ENCODE measurements at places on chromosomes 7 and 10.

- no peak for DNase-seq
Observed at GRCh38 chr7:47046949-47047348, 535.0 kb downstream of the TNS3 start.

DNA sequence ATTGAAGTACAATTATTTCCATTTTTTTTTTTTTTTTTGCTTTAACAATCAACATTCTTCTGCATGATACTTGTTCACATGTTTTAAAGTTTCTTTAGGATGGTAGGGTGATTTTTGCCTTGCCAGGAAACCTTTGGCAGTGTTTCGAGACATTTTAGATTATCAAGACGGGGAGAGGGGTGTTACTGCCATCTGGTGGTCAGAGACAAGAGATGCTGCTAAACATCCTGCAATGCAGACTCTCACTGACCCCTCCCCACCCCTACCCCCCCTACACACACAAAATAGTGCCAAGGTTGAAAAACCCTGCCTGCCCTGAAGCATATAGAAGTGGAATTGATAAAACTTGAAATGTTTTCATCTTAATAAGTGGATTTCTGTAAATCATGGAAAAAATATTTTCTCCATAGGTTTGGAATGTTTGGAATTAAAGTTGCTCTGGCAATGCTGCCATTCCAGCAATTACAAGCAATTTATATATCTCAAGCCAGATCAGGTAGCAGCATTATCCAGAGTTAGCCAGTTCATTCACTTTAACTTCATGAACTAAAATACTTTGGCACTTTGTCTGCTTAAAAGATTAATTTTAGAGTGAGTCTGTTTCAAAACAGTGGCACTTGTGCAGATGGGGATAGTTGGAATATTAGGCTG is 62.1 kb downstream of the SDHAF3 start:
- peak; percentile 21 for DNase-seq

GRCh38 chr7:106793015-106793975 is 71.8 kb upstream of the PIK3CG start:
- DNase-seq = peak; percentile 31

GRCh38 chr7:2729893-2730716 is 42.1 kb downstream of the AMZ1 start:
- DNase-seq = no peak

DNA sequence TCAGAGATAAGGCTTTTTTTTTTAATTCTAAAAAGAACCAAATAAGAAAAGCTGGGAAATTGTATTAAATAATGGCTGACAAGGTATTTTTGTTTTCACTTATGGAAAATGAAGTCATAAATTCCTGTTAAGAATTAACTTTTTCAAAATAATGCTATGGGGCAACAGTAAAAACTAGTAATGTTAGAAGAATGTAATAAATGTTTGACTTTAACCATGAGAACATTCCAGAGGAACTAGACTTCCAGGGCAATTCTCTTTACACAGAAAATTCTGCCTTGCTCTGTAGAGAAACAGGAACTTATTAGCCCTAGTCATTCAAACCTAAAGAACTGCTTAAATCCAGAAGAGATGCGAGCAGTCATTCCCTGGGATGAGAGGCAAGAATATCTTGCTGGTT is 571.1 kb downstream of the IPMK start:
- DNase-seq = peak; percentile 51

DNA sequence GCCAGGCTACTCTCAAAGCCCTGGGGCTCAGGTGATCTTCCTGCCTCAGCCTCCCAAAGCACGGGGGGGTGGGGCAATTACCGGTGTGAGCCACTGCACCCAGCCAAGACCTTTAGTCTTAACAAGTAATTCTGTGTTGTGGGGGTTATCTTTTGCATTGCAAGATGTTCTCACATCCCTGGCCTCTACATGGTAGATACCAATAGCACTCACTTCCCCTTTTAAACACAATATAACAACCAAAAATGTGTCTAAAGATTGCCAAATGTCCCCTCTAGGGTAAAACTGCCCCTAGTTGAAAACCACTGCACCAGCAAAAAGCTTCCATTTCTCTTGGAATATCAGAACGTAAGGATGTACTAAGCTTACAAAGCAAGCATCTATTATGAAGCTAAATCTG is 225.0 kb downstream of the CTNNA3 start:
- no peak for DNase-seq

DNA sequence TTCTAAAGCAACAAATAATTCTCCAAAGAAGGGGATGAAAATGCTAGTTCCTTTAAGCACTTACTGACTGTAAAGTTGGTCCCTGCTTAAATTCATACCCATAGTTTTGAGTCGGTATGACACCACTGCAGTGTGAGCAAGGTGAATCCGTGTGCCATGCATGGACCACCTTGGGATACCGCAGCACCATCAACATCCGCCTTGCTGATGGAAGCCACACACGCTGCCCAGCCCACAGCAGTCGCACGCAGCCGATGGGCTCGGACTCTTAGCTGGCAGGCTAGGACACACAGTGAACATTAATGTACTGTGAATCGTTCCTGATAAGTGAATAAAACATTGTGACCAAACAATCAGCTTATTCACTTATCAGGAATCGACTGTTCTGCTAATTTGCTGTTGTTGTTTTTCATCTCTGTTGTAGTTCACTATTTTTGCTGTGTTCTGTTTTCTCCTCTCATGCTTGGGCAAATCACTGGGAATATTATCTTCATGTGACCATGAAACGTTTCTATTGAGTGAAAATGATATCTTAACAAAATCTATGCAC is 275.5 kb downstream of the USP6NL start:
- no peak for DNase-seq

- DNase-seq = no peak
Observed at GRCh38 chr7:32522746-32523530, 27.6 kb downstream of the AVL9 start.

DNA sequence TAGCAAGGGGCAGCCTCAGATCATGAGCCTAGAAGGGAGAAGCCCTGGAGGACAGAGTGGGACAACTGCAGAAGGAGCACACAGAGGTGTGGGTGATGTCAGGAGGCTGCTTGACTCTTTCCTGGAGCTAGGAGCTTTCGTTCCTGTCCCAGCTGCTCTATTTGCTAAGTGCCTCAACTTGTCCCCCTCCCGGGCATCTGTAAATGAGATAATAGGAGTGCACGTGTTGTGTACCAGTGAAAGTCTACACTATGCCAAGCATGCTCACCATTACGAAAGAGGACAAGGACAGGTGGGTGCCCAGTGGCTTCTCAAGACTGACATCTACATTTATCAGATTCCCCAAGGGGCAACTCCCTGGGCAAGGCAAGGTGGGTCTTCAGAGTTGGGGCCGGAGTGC is 162.7 kb downstream of the KCNMA1 start:
- DNase-seq = no peak

DNA sequence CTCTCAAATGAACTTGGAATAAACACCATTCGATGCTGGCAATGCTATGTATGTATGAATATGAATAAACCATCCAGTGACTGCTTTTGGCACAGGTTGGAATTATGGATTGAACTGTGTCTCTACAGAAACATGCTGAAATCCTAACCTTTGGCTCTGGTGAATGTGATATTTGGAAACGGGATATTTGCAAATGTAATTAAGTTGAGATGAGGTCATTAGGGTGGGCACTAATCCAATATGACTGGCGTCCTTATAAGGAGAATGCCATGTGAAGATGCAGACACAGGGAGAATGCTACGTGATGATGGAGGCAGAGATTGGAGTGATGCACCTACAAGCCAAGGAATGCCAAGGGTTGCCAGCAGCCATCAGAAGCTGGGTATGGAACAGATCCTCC is 3.4 kb upstream of the ACTR3B start:
- no peak for DNase-seq

GRCh38 chr7:131899271-131900030 is 343.0 kb upstream of the PODXL start:
- DNase-seq = no peak

DNA sequence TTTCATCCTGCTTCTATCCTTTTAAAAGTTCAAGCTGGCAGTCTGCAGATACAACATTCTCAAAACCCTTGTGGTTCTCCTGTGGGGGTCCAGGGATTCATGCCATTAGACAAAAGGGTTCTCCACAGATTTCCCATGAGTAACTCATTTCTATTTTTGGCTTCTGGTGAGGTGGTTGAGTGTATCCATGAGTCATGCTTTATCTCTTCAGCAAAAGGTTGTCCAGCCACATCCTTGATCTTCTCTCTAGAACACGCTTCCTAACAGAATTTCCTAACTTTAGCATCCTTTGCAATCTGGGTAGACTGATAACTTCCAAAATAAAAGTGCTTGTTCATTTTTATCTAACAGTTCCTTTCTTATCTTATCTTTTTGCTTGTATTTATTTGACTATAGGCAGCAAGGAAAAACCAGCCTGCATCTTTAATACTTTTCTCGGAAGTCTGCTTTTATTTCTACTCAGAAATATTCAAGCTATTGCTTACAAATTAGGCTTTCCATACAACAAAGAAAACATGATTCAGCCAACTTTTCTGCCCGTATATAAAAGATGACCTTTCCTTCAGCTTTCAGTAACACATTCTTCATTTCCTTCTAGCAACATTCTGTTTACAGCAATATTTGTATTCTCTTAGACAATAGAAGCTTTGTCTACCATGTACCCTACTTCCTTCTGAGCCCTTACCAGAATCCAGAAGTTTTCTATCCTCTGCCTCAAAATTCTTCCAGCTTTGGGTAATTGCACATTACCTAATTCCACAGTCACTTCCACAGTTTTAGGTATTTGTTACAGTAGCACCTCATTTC is 79.3 kb upstream of the IL6 start:
- no peak for DNase-seq

DNA sequence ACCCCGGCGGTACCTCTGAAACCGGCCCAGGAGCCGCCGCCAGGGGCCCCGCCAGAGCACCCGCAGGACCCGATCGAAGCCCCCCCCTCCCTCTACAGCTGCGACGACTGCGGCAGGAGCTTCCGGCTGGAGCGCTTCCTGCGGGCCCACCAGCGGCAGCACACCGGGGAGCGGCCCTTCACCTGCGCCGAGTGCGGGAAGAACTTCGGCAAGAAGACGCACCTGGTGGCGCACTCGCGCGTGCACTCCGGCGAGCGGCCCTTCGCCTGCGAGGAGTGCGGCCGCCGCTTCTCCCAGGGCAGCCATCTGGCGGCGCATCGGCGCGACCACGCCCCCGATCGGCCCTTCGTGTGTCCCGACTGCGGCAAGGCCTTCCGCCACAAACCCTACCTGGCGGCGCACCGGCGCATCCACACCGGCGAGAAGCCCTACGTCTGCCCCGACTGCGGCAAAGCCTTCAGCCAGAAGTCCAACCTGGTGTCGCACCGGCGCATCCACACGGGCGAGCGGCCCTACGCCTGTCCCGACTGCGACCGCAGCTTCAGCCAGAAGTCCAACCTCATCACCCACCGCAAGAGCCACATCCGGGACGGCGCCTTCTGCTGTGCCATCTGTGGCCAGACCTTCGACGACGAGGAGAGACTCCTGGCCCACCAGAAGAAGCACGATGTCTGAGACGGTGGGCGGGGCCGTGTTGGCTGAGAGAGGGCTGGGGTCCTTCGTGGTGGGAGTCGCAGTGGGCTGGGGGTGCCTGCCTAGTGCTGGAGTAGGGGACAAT is 3.8 kb downstream of the REPIN1 start:
- no peak for DNase-seq

DNA sequence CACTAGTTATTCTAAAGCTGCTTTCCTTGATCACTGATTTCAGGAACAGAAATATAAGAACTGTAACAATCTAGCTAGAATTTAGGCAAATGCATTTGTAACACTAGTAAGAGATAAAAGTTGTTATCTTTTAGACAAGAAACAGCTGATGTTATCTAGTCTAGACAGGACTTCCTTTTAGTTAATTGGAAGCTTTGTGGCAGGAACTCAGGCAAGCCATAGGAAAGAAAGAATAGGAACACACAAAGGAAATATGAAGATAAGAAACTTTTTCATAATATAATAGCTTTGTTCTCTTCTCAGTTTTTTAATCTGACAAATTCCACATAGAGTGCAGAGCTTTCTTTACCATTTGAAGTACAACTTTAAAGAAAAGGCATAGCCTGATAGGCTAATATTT is 59.0 kb upstream of the AGR3 start:
- no peak for DNase-seq

DNA sequence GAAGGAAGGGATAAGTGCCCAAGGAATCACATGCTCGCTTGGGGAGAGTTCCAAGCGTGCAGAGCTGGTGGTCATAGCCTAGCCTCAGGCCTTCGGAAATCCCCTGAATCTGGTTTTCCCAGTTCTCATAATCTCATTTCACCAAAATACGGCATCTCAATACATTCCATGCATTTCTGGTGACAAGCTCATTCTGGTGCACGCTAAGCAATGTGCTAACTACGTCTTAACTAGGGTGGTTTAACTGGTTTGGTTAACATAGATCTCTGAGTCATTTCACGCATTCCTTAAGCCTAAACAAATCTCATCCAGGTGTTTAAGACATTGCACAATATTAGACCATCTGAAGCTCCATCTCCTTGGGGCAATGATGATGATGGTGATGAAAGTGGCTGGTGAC is 72.9 kb upstream of the STEAP1B start:
- peak; percentile 88 for DNase-seq

DNA sequence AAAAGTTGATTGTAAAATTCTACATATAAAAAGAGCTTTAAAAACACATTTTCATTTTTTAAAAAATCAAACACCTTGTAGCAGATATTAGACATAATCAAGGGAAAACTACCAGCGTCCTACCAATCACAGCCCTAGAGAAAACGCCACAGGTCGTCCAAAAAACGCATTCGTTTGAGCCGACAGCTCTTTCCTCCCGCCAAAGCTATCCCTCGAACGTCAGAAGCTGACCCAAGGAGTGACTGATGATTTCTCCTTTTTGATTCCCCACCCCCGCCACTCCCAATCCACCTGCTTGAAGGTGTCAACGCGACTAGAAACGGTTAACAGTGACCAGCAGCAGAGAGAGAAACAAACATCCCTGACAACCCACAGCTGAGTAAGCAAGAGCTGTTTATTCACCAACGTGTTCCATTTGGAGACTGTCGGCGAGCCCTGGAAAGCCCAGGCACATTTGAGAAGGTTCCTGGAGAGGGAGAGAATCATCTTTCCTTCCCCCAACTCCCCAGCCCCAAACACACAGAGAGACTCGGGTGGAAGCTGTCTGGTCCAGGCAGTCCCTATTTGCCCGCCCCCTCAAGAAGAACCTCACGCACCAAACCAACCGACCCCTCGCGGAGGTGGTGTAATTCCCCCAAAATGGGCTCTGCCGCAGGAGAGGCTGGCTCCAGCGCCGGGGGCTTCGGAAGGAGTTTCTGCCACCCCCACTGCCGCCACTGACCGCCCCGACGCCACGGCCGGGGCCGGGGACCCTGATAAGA is 622 bp downstream of the CPEB3 start:
- peak; percentile 24 for DNase-seq

DNA sequence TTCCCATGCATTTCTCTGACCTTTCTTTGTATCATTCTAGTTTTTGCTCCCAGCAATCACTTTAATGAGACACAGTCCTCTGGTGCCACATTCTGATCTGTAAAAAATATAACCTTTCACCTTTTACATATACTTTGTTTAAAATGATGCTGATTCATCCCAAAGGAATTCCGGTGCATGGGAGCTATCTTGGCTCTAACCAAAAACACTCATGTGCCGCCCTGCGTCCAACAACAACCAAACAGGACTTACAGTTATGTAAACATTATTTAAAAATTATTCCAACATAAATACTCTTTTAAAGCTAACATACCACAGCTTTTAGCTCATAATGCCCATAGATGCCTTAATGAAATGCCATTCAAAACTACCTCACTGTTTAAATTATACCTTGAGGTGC is 7.7 kb upstream of the OPALIN start:
- no peak for DNase-seq

- no peak for DNase-seq
Observed at GRCh38 chr10:8262317-8262716, 207.8 kb downstream of the GATA3 start.
